ENCODE measurements at places on chromosomes 5 and 9.

DNA sequence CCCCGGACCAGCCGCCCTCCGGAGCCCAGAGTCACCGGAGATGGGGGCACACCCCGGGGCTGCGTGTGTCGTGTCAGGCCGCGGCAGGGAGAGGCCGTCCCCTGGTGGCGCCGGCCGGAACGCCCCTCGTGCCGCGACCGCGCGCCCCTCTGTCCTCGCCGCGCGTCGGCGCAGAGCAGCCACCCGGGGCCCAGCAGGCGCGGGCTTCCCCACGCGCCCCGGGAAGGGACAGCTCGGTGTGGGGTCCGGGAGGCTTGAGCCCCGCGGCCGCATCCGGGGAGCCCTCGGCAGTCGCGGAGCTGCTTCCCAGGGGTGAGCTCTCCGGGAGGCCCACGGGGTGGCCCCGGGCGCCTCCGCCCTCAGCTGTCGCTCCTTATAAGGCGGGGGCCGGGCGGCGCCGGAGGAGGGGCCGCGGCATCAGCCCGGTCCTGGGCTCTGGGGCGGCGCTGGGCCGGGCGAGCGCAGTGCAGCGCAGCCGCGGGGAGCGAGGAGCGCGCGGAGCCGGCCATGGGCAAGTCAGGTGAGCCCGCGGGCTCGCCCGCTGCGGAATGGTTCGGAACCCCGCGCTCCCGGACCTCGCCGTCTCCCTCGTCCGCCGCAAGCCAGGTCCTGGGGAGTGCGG is at the start of gene GLIPR2:
GLIPR2 (plus strand) TSS at position 462 of the 622 bp plus-strand sequence; CDS start at position 508, 46 bp downstream.
- peak; percentile 92 for DNase-seq
- H3K4me3 ChIP-seq = peak within 1 kb of the TSS; percentile 75
- peaks cover 7% of the 10 kb centered on the region for H3K4me1 ChIP-seq
- peak within 1 kb of the TSS; percentile 91 for H3K27ac ChIP-seq
- no peaks in the 10 kb centered on the region for H3K27me3 ChIP-seq

GRCh38 chr5:141779503-141779973 is 97.5 kb upstream of the ARAP3 start:
- H3K4me1 ChIP-seq = no peaks in the 10 kb centered on the region
- H3K27me3 ChIP-seq = no peaks in the 10 kb centered on the region
- DNase-seq = no peak
- no peak overlapping the region for H3K4me3 ChIP-seq

- no peak overlapping the region for H3K27ac ChIP-seq
- no peaks in the 10 kb centered on the region for H3K4me1 ChIP-seq
- peak; percentile 52 for DNase-seq
- H3K4me3 ChIP-seq = no peak overlapping the region
- no peaks in the 10 kb centered on the region for H3K36me3 ChIP-seq
Measured at GRCh38 chr5:89117124-89117644, 234.2 kb upstream of the MEF2C start.

DNA sequence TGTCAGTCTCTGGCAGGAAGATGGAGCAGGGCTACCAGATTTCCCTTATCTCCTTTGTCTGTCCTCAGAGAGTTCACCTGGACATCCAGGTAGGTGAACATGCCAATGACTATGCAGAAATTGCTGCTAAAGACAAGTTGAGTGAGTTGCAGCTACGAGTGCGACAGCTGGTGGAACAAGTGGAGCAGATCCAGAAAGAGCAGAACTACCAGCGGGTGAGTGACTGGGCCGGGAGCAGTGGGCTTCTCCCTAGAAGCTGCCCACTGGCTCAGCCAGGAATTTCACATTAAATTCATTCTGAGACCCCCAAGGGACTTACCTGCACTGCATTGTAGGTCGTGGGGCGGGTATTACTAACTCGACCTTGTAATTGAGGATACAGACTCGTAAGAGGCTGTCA is 2.1 kb downstream of the TMED9 start:
- no peaks in the 10 kb centered on the region for H3K36me3 ChIP-seq
- no peak overlapping the region for H3K27ac ChIP-seq
- no peaks in the 10 kb centered on the region for H3K27me3 ChIP-seq
- peaks cover 10% of the 10 kb centered on the region for H3K4me1 ChIP-seq

GRCh38 chr9:86703346-86703745 is 244.0 kb downstream of the GAS1 start:
- DNase-seq = no peak
- H3K4me3 ChIP-seq = no peak overlapping the region
- H3K4me1 ChIP-seq = peaks cover 10% of the 10 kb centered on the region
- H3K27ac ChIP-seq = no peak overlapping the region

Measured in Peyer's patch (tissue), 4 donors.